ENCODE measurements at places on chromosomes 7 and 10. TPM values are rescaled to one million over a fixed set of nuclear protein-coding genes. Genes with fewer than 3 reads are reported as not detected.

NYAP1 gene
- total RNA-seq, result 0.27 TPM

FAM204A gene
- 48.8 TPM for total RNA-seq

HK1 gene
- total RNA-seq, result 90.4 TPM

SAMD9L gene
- 22.6 TPM for total RNA-seq

Data from left colon (tissue), 2 donors.